ENCODE measurements at places on chromosomes 7 and 10.

GRCh38 chr7:49768254-49768653, 5.2 kb upstream of the VWC2 start:
- DNase-seq, result no peak

- no peak for DNase-seq
Measured at GRCh38 chr10:85594239-85594638, 772.4 kb downstream of the GRID1 start.

- DNase-seq, result no peak
Measured at GRCh38 chr10:127720903-127721302, 16.1 kb upstream of the FOXI2 start.

- DNase-seq, result no peak
Measured at GRCh38 chr10:79933961-79934360, 14.9 kb downstream of the SFTPD start.

DNA sequence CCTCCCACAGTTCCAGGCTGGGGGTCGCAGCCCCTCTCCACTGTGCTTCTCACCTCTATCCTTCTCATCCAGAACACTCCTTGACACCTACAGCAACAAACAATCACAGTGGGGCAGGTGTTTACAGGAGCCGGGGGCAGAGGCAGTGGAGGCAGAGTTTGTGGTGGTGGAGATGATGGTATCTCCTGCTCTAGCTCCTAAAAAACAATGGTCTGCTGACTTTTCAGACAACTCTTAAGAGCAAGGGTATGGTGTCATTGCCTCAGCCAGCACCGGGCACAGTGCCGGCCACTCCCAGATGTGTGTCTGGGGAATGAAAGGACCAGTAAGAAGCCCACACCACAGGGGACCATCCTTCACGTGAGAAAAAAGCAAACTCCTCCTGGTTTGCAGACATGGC, 36.3 kb upstream of the ANTXRL start:
- DNase-seq, result no peak

DNA sequence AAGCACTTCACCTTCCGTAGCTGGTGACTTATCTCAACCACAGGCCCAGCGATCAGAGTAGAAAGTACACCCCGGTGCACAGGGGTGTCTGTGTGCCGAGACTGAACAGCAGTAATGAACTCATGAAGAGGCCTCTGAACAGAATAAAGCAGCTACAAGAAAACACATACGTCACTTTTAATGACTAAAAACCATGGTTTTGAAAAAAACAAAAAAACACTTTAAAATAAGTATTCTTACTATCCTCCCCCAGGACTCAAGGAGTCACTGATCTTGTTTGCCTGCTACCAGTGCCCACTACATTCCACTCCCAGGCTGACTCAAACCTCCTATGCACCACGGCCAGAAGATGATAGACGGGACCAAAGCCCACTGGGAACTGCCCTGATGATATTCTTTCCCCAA, 53.8 kb downstream of the NCAPG2 start:
- DNase-seq, result no peak

GRCh38 chr10:60082341-60082740, 176.0 kb upstream of the CCDC6 start:
- no peak for DNase-seq

GRCh38 chr7:42315631-42316030, 78.6 kb upstream of the GLI3 start:
- no peak for DNase-seq

DNA sequence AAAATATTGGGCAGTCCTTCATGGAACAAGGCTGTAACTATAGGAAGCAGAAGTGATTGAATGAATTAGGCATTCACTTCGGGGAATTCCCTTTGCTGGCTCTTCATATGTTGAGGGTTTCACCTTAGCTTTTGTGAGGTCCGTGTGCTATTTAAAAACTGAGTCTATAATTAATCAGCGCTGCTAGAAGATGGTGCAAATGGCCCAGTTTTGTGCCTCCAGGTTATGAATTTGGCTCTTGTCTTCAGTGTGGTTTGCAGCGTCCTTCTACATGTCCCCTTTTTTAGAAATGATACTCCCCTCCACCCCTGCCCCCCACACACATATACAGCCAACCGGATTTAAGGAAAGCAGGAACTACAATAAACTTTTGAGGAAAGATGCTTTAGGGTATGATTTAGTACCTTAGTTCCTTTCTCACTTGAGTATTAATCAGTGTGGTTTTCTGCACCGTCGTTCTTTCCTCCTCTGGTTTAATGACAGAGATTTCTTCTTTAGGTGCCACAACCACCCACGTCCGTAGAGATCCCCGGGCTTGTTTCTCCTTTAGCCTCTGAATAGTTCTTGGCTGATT, 110.6 kb upstream of the SAMD8 start:
- DNase-seq, result no peak

GRCh38 chr10:1011696-1012095, 14.0 kb downstream of the IDI2 start:
- no peak for DNase-seq

- DNase-seq, result no peak
Measured at GRCh38 chr7:71354716-71355115, 222.8 kb downstream of the GALNT17 start.

GRCh38 chr10:5081091-5081490, 13.1 kb upstream of the AKR1C3 start:
- DNase-seq, result no peak

GRCh38 chr10:68406815-68407548, at the start of gene RUFY2:
Gene RUFY2 (minus strand): TSS chr10:68407277. CDS start chr10:68407189, 88 bp downstream.
- peak; percentile 49 for DNase-seq

- DNase-seq, result no peak
Measured at GRCh38 chr10:88992921-88993524, 2.4 kb downstream of the FAS start.

DNA sequence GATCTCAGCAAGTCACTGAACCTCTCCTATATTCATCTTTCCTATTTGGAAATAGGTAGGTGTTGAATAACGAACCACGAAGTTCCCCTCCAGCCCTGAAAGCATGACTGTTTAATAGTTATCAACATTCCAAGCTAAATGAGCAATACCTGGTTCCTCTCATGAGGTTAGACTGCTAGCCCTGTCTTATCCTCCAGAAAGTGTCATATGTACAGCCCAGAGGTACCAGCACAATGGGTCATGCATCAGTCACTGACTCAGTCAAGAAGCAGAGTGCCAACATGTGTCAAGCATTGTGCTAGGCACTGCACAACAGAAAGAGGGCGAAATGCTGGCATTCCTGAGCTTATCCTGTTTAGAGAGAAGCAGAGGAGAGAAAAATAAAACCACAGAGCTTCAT, 70.0 kb downstream of the AMPH start:
- no peak for DNase-seq

- no peak for DNase-seq
Measured at GRCh38 chr10:93346694-93347093, 135.4 kb downstream of the MYOF start.

DNA sequence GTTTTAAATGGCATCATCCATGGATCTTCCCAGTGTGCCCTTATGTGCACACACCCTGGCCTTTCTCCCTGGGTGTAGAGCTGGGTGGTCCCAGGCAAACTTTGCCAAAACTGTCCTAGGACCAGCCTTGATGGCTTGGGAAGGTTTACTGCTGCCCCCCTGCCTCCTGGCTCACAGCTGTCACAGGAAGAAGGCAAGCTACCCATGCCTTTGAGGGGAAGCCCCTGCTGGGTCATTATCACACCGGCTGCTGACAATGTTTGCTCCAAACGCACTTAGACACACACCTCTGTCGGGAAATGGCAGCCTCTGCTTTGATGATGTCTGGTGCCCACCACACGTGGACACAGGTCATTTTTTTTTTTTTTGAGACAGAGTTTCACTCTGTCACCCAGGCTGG, 25.2 kb upstream of the FIGNL1 start:
- no peak for DNase-seq

GRCh38 chr10:59245686-59246085, 69.2 kb downstream of the PHYHIPL start:
- no peak for DNase-seq

GRCh38 chr7:49273897-49274296, 349.6 kb downstream of the CDC14C start:
- no peak for DNase-seq

DNA sequence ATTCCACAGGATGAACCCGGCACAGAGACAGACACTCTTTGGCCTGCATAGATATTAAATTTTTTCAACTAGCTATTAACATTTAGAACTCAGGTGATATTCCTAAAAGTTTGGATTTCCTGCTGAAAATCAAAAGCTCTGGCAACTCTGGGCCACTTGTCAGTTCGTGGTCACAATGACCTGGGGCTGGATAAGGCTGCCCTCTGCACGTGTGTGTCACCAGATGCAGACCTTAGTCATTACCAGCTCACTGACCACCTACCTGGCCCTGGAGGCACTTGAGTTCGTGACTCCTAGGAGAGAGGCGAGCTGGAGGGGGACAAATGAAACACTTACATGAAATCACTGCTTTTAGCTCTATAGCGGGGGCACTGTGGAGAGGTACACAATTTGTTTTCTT, 126.5 kb downstream of the HIPK2 start:
- DNase-seq, result no peak

GRCh38 chr7:1142051-1142635, 17.9 kb downstream of the ZFAND2A start:
- no peak for DNase-seq
